Right lung (tissue), 10 donors: ENCODE measurements at places on chromosomes 12 and 14. TPM values are rescaled to one million over a fixed set of nuclear protein-coding genes. Genes with fewer than 3 reads are reported as not detected.

DNA sequence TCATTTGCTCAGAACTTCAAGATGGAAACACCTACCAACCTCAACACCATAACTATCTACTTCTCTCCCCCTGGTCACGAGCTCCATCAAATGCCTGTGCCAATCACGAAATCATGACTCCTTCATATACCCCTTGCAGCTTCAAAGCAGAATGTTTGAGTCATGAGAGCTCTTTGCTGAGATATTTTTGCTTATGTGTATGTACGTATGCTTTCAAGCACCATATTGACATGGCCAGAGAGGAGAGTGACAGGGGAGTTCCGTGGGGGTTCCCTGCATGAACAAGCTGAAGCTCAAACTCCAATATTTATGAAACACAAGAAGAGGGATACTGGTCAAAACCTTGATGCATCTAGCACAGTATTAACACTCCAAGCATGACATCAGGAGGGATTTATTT lies 374.4 kb downstream of the DPF3 start:
- no peak for DNase-seq

DNA sequence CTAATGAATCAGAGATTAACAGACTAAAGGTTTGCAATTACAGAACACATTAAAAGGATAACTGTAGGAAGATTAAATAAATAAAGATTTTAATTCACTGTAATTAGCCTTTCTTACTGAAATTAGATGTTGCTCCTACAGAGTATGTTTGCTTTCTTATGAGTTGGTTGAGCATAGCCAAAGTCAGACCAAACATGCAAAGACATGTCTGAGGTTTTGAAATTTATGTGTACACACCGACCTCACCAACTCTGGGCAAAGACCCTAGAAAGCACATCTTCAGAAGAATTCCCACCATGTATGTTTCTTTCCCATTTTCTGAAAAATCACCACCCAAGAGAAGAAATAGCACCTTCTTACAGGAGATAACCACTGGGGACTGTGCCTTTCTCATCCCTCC lies 159.2 kb downstream of the PAX9 start:
- no peak for DNase-seq

DNA sequence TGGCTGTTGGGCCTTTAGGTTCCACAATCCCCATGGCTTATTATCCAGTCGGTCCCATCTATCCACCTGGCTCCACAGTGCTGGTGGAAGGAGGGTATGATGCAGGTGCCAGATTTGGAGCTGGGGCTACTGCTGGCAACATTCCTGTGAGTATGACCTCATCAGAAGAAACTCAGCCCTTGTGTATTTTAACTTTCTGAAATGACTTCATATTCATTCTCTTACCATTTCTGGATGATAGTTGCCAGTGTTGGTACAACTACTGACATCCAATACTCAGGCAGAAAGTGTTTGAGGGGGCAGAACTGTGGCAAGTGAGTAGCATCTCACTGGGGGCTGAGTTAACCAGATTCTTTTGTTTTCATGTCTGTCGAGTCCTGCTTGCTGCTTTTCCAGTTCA lies 2.3 kb downstream of the DAZAP2 start:
- DNase-seq, result no peak

DNA sequence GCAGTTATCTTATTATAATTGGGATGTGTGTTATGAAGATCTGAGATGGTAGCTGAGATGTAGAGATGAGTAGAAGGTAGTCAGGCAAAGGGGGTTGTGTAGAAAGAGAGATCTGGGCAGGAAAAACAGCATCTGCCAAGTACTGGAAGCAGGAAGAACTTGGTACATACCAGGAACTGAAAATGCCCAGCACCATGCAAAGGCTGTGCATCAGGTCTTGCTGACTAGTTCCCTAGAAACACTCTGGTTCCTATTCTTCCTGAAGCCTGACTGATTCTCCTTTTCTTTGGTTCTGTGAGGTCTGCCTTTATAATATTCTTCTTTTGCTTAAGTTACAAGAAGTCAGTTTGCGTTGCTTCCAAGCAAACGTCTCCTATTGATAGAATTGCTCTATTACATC lies 6.7 kb upstream of the NFATC4 start:
- no peak for DNase-seq

DNA sequence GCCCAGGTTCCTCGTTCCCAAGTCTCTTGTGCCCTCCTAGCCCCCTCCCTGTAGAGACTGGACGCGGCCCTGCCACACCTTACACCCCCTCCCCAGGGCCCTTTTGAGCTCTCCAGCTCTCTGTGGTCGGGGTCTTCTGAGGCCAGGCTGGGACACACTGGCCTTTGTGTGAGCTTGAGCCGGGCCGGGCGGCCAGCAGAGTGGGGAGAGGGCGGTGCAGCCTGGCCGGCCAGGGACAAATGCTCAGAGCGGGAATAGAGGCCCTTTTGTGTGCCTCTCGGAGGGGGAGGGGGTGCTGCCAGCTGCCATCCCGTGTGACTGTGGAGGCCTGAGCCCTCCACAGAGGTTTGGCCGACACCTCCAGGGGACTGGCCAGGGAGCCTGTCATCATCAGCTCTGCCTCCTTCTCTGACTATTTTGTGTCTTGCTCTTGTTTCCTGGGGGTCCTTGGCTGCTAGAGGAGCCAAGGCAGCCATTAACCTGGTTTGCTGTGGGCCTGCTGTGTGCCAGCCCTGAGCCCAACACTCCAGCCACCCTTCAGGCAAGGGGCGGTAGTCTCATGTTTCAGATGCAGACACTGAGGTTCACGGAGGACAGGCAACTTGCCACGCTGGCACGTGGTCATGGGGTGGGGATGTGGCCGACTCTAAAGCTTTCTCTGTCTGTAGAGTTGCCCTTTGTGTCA lies 13.6 kb downstream of the FAM222A start:
- no peak for DNase-seq

- DNase-seq, result no peak
Measured at GRCh38 chr14:99181241-99181640, 90.8 kb downstream of the BCL11B start.

DNA sequence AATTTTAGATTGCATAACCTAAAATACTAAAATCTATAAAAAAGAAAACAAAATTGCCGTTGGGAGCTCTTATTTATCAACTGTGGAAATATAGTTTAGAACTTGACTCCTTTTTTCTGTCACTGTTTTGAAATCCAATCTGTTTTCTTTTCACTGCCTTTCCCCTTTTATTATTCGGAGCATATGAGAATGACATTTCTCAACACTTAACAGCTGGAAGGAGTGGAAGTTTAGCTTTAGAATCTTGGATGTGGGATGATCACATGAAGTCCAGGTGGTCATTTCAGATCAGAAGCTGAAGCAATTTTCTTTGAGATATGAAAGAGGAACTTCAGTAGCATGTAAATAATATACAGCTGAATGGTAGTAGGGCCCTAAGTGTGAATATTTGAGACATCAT lies 16.7 kb downstream of the TRHDE start:
- DNase-seq, result no peak

Gene MAPK1IP1L
- polyA plus RNA-seq, result 88.1 TPM

Gene SCNN1A
- 2.6 TPM for polyA plus RNA-seq

Gene IGF1
- polyA plus RNA-seq, result 26.9 TPM
